MG63 (cell line): ENCODE measurements at places on chromosomes 16 and 17. TPM values are rescaled to one million over a fixed set of nuclear protein-coding genes. Genes with fewer than 3 reads are reported as not detected.

Gene RFFL
- total RNA-seq: 10.5 and 18.0 TPM in 2 replicates

Gene RNF43
- total RNA-seq: not detected in 2 replicates

Gene PRSS33
- total RNA-seq: not detected in 2 replicates

Gene CDH1
- not detected in 2 replicates for total RNA-seq

Gene C16orf92
- total RNA-seq: not detected in 2 replicates

Gene VPS35
- total RNA-seq: 134 and 163 TPM in 2 replicates

Gene GPR179
- not detected in 2 replicates for total RNA-seq

Gene SYCE1L
- not detected in 2 replicates for total RNA-seq

Gene SEZ6L2
- 18.0 and 28.5 TPM in 2 replicates for total RNA-seq

DNA sequence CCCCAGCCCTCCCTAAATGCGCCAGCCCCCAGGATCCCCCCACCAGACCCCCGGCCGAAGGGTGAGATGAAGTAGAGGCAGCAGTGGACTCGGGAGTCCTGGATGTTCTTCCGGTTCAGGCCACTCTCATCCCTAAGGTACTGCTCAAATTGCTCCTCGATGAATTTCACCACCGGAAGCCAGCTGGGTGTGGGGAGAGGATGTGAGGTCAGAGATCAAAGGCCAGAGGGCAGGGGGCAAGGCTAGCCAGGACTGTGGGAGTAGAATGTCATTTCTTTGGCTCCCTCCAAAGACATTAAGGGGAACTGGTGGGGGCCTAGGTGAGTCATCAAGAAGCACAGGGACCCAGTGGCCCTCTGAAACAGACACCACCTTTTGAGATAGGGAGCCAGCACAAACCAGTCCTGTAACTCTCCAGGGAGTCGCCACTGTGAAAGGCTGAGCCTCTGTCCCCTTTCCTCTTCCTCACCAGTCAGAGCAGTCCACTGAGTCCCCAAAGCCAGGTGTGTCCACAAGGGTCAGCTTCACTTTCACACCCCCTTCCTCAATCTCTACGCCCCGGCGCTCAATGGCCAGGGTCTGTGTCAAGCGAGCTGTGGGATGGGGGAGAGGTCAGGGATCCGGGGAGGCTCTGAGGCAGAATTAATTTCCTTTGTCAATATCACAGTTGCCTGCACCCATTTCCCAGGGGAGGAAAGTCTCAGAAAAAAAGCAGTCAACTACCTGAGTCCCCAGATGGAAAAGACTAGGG, 895 bp downstream of the SEPTIN1 start:
- no peak for DNase-seq

DNA sequence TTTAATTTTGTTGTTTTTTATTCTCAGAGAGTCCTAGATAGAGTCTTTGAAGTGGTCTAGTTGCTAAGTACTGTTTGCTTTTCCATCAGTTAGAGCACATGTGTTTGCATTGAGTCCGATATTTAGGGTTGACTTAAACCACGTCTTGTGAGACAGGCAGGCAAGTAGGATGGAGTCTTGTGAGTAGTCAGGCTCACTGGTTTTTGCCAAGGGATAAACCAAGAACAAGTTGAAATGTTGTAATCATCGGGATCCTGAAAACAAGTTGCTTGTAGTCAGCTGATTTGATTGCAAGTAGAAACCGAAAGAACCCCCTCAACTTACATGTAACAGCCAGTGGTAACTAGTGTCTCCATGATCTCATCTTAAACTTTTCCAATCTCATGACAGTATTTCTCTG, 17.2 kb downstream of the ATP6V0A1 start:
- no peak for DNase-seq

- DNase-seq: peak; percentile 57
Measured at GRCh38 chr17:45149669-45150664, 1.7 kb downstream of the HEXIM1 start.

DNA sequence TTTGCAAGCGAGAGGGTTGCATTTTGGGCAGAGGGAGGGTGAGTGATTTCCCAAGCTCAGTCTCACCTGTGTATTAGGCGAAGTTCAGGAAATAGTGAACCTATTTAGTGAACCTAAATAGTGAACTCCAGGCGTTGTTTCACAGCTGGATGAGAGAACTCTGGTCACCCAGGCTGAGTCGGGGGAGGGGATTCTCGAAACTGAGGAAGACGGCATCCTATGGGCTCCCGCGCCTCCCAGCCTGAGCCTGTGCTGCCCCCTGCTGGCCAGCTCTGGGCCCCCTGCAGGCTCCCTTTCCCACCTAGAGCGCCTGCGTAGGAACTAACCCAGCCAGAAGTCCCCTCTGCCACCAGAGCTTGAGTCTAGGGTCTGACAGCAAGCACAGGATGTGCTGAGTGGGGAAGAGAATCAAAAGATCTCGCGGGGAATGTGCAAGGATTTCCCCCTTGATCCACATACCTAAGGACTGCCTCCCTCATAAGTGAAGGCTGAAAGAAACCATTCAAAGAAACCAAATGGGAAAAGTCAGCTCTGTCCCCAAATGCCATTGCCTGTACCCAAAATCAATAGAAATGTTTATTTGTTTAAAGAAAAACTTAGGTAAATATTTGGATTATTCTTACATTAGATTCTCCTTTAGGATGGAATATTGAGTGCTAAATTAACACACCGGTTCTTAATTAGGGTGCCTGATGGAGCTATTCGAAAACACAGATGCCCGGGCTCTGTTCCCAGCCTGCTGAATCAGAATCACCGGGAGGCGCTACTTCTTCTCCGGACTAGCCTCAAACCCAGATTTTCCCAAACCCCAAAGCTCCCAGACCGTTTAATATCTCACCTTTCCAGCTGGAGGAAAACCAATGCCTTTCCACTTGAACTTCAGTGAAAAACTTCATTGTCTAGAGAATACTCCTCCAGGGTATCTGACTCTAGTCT, 14.8 kb upstream of the MARVELD3 start:
- DNase-seq: no peak

DNA sequence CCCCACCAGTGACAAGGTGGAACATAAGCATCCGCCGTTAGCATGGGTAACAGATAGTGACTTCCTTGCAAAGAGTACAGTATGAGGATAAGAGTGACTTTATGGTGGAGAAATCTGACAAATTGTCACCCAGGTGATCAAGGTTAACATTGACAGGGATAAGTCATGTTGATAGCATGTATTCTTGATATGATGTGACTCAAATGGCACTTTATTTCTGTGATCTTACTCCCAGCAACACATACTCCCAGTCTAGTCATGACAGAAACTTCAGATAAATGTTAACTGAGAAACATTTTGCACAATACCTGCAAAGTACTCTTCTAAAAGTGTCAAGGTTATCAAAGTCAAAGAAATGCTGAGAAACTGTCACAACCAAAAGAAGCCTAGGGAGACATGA, 588.6 kb upstream of the KIF2B start:
- DNase-seq: no peak

- DNase-seq: no peak
Measured at GRCh38 chr16:50718061-50718760, 23.7 kb upstream of the CYLD start.

- DNase-seq: no peak
Measured at GRCh38 chr16:87844809-87845208, 24.5 kb downstream of the SLC7A5 start.

GRCh38 chr17:47818002-47818695, 3.4 kb downstream of the OSBPL7 start:
- no peak for DNase-seq

- no peak for DNase-seq
Measured at GRCh38 chr17:49216482-49216881, 6.0 kb downstream of the ABI3 start.

DNA sequence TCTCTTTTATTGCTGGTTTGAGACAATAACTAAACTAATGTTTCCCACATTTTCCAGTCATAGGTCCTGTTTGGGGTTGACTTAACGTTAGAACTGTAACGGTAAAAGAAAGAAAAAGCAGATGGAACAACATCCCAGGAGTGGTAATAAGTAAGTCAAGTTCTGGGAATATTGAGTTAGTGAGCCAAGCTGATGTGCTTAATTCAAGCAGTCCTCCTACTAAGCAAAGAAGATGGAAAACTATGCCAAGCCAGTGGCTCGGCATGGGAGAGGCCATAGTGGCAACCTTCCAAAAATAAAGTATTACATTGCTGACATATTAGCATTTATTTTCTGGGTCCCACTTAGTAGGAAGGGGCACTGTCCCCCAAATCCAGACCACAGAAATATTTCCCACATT, 161.7 kb upstream of the CDH5 start:
- DNase-seq: peak; percentile 20

GRCh38 chr17:14361945-14362508, 61.1 kb downstream of the HS3ST3B1 start:
- no peak for DNase-seq

- no peak for DNase-seq
Measured at GRCh38 chr16:14454391-14454790, 175.7 kb downstream of the PARN start.

- no peak for DNase-seq
Measured at GRCh38 chr17:58818654-58819053, 63.0 kb downstream of the PPM1E start.

DNA sequence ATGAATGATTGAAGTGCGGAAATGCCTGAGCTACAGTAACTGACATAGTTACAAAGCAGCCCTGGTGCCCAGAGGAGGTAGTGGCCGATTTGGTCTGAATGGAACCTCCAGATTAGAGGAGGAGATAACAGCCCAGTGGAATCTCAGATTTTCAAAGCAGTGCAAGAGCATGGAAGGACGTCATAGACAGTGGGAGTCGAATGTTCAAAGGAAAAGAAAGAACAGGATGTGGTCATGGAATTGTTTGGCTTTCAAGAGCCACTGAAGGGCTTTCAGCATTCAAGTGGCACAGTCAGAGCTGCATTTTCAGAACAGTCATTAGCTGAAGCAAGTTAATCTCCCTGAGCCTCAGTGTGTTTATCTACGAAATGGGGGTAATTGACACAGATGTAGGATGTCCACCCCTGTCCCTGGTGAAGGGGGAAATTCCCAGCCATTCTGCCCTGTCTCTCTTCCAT, 104.6 kb upstream of the CACNG3 start:
- no peak for DNase-seq

DNA sequence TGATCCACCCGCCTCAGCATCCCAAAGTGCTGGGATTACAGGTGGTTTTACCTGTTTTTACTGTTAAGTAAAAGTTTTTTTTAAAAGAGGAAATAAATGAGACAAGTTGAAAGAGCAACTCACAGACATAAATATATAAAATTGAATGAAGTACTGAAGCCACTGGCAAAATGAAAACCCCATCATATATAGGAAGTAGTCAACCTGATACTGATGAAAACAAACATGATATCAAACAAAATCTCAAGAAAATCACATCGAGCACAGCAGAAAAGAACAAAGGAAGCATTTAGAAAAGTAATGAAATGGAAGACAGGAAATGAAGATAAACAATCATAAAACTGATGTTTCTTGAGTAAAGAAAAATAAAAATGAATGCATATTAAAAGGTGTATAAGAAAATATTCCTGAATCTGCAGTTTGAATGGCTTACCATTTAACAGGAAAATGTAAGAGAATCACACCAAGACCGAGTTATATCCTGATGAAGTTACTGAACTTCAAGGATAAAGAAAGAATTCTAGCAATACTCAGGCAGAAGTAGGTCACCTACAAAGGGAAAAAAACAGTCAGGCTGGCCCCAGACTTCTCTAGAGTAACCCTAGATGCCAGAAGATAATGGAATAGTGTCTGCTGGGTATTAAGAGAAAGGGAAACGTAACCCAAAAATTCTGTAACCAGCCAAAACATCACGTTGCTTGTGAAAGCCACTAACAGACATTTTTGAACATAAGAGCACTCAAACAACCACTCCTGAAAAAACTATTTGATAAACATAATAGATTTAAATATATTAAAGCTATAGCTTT, 31.5 kb downstream of the UBE2G1 start:
- no peak for DNase-seq

- no peak for DNase-seq
Measured at GRCh38 chr17:1029922-1030644, 33.2 kb downstream of the TIMM22 start.

DNA sequence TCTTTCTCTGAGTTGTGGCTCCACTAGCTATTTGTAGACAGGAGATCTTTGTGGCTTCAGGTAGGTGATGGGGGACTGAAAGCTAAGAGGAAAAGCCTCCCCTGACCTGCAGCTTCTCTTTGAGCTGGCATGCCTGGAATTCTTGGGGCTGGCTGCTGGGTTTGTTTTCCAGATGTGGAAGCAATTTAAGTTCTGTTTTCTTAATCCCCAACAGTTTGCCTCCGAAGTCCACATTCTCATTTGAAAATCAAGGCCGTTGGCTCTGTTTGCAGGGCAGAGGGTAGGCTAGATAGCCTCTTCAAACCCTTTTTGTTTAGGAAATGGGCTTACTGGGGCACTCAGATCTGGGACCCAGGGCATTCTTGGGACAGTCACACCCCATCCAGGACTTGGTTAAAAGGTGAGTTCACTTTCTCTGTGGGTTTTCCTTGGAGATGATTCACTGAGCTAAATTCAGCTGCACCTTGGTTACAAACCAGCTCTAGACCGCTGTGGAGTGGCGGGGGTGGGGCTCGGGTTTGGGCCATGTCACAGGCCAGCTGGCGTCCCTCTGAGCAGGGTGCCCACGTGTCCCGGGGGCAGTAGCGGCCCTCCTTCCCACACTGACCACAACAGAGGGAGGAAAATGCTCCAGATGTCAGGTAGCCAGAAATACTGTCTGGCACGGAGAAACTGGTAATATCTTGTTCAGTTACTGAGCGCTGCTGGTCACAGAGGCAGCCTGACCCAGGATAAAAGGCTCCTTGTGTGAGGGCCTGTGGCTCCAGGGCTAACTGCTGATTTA, 108.5 kb downstream of the RAB11FIP4 start:
- DNase-seq: peak; percentile 43

DNA sequence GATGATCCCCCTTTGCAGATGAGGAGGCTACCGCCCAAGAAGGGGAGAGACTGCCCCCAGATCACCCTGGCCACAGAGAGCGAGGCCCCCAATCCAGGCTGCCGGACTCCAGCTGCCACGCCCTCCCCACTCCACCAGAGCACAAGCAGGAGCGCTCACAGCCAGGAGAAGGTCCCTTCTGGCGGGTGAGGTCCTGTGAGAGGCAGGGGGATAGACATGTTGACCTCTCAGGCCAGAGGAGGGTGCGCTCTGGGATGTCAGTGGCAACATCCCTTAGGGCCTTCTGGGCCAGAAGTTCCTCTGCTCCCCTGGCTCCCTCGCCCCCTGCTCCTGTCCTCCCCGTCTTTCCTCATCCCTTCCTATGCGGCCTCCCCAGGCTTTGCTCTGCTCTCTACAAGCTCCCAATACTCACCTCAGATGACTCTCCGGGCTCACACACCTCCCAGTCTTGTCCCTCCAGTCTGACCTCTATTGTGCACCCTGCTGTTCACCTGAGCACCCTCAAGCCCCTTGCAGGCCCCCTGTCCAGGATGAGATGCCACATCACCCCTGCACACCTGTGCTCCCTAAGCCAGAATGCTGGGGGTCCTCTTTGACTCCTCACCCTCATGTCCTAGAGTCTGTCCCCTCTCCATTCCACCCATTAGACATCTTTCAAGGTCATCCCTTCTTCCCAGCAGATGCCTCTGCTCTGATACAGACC, 5.0 kb upstream of the NXPH3 start:
- DNase-seq: no peak

DNA sequence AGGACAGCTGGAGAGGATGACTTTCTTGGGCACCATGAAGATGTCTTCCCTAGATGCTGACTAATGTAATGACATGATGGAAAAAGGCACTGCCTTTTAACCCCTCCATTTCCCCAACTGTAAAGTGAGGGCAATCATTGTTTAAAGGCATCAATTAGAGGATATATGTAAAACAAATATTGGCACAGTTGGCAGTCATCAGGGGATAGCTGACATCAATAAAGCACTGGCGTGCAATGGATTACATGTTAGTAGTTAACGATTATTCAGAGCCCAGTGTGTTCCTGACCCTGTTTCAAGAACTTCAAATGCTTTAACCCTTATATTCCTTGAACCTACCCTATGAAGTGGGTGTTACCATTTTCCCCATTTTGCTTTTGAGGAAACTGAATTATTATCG, 100.7 kb downstream of the TMEM114 start:
- DNase-seq: no peak
